G401 (cell line): ENCODE measurements at places on chromosomes 4 and X.

- no peak for DNase-seq
Observed at GRCh38 chrX:37425370-37425769, 76.2 kb downstream of the PRRG1 start.

DNA sequence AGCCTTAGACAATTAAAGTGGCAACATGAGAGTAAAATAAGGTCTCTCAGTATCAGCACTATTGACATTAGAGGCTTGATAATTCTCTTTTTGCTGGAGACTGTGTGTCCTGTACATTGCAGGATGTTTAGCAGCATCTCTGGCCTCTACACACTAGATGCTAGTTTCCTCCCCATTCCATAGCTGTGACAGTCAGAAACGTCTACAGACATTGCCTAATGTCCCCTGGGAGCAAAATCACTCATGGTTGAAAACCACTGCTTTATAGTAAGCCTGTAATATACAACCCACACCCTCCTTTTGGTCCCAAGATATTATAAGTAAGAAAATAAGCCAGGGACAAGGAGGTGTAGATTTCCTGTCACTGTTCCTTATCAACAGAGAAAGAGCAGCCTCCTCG is 166.0 kb downstream of the FRMPD4 start:
- DNase-seq: no peak

GRCh38 chrX:105700331-105700730 is 122.0 kb upstream of the NRK start:
- no peak for DNase-seq

- no peak for DNase-seq
Observed at GRCh38 chr4:2470791-2471190, 1.9 kb downstream of the RNF4 start.

DNA sequence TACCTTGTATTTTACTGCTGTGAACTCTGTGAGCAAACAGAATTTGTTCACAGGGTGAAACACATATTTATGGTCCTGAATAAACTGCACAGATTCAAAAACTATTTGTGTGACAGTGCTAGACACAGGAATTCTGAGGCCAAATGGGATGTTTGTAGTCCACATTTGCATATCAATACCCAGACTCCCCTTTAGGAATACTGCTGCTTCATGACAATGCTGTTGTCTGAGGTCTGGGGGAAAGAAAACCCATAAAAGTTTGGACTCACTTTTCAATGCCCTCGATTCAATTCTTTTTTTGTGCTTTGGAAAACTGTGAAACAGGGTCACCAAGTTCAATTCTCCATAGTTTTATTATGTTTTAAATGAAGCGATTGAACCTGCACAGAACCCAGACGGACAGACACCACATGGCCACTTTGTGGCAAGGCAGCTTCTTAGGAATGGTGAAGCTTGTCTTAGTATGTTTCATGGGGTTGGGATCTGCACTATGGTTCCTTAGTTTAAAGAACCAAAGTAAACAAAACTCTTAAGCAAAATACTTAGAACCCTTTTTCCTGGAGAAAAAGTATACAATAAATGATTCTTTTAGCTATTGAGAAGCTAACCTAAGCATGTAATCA is 92.3 kb upstream of the MAD2L1 start:
- no peak for DNase-seq

GRCh38 chr4:140091305-140091704 is 62.7 kb downstream of the MAML3 start:
- no peak for DNase-seq

- no peak for DNase-seq
Observed at GRCh38 chr4:189504220-189504619, 436.5 kb upstream of the FRG1 start.

- no peak for DNase-seq
Observed at GRCh38 chr4:78949735-78950134, 10.5 kb upstream of the PAQR3 start.

DNA sequence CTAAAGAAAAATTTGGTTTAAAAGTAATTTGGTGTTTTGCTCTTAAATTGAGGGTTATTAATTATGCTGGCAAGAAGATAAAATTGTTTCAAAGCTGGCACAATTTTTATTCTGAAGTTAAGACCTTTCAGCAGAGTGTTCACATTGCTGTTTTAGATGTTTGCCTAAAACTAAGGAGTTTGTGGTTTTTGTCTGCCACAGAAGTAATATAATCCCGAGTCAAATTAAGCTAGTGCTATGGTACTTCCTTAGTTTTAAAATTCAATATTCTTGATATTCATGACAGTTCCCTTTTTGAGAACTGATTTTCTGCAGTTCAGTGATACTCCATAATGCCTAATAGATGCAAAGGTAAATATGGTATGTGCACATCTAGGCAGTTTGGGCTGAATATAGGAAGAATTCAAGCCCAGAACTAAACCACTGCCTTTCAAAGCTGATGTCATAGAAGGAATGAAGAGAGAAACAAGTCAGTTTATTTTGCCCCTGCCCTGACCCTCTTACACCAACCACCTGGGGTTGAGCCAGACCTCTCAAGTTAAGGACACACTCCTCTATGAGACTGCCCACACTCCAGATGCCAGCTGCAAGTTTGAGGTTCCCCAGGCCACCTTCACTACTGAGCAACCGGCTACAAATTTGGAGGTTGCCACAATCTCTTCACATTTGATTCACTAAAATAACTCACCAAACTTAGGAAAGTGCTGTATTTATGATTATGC is 32.1 kb upstream of the VEGFC start:
- no peak for DNase-seq
